ENCODE measurements at places on chromosomes 2 and 18.

- DNase-seq: no peak
Measured at GRCh38 chr2:69764286-69765095, 22.6 kb downstream of the ANXA4 start.

DNA sequence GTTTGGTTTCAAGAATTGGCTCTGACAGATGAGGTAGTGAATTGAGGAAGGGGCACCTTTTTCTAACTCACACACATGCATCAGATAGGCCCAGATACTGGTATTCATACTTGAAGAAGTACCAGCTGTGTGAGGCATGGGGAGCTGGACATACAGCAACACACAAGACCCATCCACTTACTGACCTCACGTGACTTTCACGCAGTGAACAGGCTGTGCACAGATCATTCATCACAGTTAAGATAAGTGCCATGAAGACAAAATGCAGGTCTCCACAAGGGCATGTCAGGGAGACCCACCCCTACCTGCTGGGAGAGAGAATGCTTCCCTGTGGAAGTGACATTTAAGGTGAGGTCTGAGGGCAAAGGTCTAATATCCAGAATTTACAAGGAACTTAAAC lies 38.6 kb downstream of the SP110 start:
- no peak for DNase-seq

GRCh38 chr2:134252092-134252750 lies 1.7 kb upstream of the MGAT5 start:
- DNase-seq: peak; percentile 66

DNA sequence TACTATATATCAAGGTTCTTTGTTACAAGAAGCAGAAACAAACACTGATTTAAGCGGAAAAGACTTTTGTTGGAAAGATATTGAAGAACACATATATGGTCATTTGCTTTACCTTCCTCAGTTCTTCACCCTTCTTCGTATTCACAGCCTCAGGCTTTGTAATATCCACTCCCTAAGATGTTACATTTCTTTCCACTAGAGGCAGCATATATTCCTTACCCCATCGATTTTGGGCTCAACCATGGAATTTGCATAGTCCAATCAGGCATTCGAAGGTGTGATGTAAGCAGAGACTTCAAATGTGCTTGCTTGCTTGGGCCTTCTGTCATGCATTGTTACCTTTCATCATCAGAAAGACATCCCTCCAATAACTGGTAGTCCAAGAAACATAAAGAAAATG lies 287.4 kb downstream of the PID1 start:
- no peak for DNase-seq

- DNase-seq: no peak
Measured at GRCh38 chr2:27133195-27133875, 1.1 kb downstream of the PREB start.

DNA sequence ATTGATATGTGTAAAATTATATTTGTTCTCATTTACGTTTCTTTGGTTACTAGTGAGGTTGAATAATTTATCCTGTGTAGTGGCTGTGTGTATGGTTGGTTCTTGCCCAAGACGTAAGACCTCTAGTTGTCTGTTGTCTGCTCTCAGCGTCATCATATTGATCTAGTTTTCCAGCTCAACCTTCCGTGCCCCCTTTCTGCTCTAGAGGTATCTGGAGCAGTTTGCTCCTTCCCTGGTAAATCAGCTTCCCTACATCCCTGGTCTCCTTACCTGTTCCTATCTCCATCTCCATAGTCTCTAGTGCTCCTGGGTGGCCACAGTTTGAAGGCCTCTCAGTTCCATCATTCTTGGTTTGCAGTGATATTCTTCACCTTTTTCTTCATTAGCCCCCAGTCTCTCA lies 1.2 kb downstream of the SMYD5 start:
- DNase-seq: no peak

- no peak for DNase-seq
Measured at GRCh38 chr2:54603357-54603756, 120.1 kb upstream of the EML6 start.

- no peak for DNase-seq
Measured at GRCh38 chr2:29444150-29444549, 328.9 kb downstream of the CLIP4 start.

- DNase-seq: no peak
Measured at GRCh38 chr2:184644685-184645084, 46.4 kb downstream of the ZNF804A start.

DNA sequence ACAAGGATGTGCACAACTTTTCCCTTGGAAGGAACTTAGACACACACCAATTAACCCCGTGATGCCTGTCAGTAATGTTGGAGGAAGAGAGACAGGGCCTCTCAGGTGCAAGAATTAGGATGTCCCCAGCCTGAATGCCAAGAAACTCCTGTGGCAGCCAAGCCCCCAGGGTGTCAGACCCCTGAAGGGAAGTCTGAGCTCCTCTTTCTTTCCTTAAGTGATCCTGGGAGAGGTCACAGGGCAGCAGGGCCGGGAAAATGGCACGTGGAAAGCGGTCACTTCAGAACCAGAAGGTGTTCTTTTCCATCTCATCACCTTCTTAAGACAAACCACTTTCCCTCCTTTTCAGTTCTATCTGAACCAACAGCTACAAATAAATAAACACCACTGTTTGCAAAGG lies 185.9 kb downstream of the ANAPC1 start:
- DNase-seq: no peak

DNA sequence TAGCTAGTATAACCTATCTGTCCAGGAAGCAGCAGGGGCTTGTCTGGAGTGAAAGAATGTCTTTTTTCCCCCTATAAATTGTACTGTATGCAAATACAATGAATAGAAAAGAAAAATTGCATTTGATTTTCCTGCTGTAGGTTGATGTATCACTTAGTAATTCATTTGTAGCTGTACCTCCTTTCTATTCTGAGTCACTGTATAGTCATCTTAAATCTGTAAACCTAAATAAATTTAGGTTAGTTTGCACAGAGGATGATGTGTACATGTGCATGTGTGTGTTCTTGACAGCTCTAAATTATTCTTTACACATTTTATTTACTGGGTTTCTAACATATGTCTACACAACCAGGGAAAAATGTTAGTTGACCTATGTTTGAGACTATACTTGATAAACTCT lies 478.7 kb upstream of the CNTNAP5 start:
- DNase-seq: no peak

GRCh38 chr18:195651-196050 lies 37.3 kb downstream of the USP14 start:
- no peak for DNase-seq

- DNase-seq: no peak
Measured at GRCh38 chr2:50431958-50432650, 599.8 kb downstream of the NRXN1 start.

GRCh38 chr2:106358081-106358480 lies 110.1 kb downstream of the RGPD3 start:
- DNase-seq: no peak

DNA sequence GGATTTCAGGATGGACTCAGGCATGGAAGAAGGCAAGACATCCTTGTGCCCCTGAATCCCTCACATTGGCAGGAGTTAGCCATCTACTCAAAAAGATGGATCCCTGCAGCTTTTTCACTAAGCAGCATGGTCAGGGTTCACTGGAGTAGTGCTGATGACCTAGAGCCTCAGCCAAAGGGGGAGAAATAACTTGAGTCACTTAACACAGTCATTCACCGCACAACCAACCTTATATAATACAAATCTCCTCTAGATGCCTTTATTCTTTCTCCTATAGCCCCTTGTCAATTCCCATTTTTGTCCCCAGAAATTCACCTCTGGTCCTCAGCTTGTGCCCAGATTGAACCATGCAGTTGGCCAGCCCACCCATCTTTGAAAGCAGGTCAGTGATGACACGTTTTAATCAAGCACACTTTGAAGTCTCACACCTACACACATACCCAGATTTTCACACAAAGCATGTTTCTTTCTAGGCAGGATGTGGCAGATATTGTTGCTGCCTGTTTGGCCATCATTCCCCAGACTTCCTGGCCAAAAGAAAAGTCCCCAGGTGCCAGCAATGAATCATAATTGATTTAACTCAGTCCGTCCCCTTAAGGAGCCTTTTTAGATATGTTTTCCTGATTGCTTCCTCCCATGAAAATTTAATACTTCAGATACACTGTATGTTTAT lies 84.2 kb downstream of the LBH start:
- no peak for DNase-seq

Measured in germinal center (tissue), 1 donor.